ENCODE measurements at places on chromosomes 12 and 14. TPM values are rescaled to one million over a fixed set of nuclear protein-coding genes. Genes with fewer than 3 reads are reported as not detected.

The SIX6 gene
- not detected for total RNA-seq

The CLEC4D gene
- not detected for total RNA-seq

The GDF3 gene
- not detected for total RNA-seq

The ZNF140 gene
- total RNA-seq, result 13.6 TPM

The TAS2R19 gene
- total RNA-seq, result 2.0 TPM
